ENCODE measurements at places on chromosomes 2 and 18.

DNA sequence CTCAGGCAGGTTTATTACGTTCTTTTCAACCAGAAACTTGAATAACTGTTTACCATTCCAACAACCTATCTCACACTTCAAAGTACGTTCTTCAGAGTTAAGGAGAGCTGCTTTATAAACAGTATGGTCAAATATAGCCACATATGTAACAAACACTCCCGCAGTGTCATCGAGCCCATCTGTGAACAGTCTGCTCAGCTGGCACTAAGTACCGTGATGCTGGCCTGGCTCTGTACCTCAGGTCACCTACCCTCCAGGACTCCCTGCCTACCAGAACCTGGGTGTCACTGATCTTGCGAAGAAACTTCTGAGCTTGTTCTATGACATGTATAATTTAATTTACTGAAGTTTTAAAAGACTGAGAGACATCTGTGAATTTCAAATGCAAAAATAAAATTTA is 71.4 kb downstream of the SEPTIN10 start:
- no peak for DNase-seq

DNA sequence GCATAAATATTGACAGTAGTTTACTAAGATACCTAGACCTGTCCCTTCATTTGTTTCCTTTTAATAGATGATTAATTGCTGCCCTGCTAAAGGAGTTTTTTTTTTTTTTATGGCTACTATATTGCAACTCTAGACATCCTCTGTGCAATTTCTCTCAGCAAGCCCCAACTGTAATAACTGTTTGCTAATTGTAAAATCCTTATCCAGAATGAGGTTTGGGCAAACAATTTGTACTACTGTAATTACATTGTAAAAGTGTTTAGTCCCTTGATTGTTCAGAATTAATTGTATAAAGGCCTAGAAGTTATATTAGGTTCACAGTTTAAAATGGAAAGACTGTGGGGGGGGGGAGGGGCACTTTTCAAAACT is 3.7 kb upstream of the MEIS1 start:
- no peak for DNase-seq

DNA sequence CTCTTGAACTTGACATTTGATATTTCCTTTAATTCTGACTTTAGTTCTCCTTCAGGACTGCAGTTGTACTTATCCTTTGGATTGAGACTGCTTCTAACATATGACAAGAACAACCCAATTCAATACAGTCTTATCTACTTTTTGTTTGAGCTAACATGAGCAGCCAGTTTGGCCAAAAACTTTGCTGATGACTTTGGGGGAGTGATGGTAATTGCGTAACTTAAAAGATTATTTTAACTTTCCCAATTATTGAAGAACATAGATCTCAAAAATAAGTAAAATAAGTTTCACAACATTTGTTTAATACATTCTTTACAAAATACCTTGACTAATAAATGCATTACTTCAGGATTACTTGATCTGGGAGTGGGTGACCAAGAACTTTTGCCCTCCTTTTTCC is 1311.1 kb upstream of the NRXN1 start:
- no peak for DNase-seq

GRCh38 chr2:156339110-156339847 is 6.8 kb upstream of the NR4A2 start:
- DNase-seq, result no peak

All from neural crest cell (in vitro differentiated cells).